CD4-positive, alpha-beta T cell treated with Interleukin-15 for 4 hours (primary cell): ENCODE measurements at places on chromosomes 2 and 18.

GRCh38 chr2:29691391-29691950, 229.9 kb downstream of the ALK start:
- DNase-seq = no peak

- peak; percentile 1 for DNase-seq
These were observed 35.7 kb upstream of the GPR155 start for GRCh38 chr2:174522553-174522952.

DNA sequence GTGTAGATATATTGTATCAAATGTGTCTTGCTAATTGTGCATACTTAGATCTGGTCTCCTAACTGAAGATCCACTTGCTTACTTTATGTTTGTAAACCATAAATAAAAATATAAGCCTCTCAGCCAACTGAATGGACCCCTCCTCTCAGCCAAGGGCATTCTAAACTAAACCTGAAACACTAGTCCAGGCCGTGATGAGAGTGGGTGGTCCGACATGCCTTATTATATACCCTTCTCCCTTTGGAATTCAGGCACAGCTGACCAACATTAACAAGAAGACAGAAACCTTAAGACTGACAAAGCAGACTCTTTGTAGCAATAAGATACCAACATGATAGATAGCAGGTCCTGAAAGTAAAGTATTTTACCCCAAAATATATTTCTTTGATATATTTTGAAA, 64.3 kb upstream of the PLA2R1 start:
- no peak for DNase-seq

GRCh38 chr2:222399038-222399783, 25.1 kb upstream of the SGPP2 start:
- DNase-seq = no peak

DNA sequence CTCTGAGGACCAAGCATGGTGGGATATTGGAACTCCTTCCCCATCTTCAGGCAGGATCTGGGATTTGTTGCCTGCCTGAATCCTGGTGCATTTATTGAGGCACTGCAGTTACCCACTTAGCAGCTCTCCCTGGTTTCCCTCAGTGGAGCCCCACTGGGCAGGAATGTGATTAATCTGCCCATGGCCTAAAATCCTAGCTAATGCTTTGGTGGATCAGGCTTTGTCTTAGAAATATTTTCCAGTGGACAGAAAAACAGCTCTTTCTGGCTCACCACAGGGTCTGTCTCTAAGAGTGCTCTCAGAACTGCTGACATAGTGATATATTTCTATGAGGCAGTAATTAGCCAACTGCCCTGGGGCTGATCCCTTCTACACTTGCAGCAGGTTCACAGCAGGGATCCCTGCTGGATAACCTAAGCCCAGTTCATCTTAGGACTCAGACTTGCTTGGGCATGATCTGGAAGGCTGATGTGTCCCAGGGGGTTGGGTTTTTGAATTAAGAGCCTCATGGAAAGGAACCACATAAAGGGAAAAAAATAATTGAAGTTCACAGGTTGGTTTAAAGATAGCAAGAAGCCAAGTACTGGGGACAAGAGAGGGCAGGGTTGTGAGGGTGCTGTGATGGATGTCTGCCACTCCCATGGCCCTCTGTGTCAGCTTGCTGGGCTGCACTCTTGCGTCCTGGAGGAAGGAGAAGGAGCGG, 44.3 kb upstream of the ZDBF2 start:
- DNase-seq = no peak

DNA sequence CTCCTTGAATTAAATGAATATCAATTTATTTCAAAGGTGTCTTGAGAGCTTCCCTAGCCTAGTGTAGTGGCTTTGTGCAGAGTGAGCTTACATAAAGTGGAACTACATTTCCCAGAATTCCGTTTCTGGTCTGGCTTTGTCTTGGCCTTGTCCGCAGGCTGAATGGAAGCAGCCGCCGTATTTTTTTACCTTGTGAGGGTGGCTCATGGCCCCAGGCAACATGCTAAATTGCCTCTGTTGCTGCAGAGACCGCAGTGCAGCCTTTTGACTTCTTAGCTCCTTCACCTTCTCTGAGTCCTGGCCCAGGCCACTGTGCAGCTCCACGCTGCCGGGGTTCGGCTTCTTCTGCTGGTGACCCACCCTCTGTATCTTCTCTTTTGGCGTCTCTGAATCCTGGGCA, 114.8 kb upstream of the SLC38A11 start:
- no peak for DNase-seq

DNA sequence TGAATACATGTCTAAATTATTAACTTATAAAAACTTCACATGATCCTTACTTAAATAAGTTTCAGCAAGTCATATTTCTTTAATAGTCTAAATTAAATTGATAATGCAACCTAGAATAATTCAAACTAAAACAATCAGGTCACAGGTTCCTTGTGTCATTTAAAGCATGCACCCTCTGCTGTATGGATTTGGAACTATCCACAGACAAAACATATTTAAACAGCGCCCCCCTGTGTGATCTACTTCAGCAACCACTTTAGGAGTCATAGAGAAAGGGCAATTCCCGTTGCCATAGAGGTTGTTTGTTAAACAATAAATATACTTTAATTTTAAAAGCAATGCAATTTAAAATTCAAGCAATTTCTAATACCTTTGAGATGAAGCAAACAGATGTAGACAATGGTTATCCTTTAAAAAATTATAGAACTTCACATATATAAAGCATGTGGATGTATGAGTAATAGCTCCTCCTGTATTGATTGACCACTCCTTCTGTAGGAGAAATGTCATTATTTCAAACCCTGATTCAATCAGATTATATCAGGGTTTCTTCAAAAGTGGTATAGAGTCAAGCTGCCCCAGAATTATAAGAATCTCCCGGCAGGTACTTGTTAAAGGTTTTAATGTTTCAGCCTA, 21.2 kb downstream of the GRB14 start:
- DNase-seq = peak; percentile 0

DNA sequence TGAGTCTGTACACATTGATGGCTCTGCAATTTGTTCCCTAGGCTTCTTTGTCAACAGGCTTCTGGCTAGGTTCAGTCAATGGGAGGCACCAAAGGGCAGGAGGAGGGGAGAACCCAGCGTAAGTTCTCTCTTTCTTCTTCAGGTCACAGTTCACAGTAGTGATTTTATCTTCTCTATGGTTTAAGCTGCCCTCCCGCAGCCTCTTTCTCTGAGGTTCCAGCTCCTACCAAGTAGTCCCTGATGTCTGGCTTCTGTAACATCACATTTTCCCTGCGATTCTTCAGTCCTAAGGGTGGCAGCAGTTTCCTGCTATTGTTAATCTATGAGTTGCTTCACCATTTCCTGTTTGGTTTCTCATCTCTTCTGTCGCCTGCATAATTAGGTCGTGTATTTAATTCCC, 107.4 kb downstream of the CPO start:
- DNase-seq = peak; percentile 54

- no peak for DNase-seq
These were observed 186.5 kb upstream of the NRP2 start for GRCh38 chr2:205495819-205496218.

DNA sequence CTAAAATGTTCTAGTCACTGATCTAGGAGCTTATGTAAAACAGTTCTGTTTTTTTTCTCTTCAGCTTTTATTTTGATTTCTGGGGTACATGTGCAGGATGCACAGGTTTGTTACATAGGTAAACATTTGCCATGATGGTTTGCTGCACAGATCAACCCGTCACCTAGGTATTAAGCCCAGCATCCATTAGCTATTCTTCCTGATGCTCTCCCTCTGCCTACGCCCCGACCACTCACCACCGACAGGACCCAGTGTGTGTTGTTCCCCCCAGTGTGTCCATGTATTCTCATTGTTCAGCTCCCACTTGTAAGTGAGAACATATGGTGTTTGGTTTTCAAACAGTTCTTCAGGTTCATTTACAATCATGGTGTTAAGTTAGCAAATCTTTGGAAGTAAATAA, 84.8 kb upstream of the PROKR1 start:
- DNase-seq = no peak

DNA sequence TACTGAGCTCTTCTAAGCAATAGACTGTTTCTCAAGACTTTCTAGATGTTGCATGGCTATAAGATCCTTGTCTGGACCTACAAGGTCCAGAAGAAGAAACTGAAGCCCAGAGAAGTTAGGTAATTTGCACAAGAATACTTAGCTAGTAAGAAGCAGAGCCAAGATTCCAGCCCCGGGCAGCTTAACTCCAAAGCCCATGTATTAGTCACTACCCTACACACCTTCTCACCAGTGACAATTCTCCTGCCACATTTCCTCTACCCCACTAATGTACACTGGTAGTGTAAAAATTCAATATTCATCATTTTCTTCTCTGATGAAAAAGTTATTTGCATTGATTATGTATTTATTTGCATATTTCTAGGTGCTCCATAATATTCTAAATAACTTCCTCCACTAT, 95.5 kb upstream of the CREB1 start:
- DNase-seq = no peak

DNA sequence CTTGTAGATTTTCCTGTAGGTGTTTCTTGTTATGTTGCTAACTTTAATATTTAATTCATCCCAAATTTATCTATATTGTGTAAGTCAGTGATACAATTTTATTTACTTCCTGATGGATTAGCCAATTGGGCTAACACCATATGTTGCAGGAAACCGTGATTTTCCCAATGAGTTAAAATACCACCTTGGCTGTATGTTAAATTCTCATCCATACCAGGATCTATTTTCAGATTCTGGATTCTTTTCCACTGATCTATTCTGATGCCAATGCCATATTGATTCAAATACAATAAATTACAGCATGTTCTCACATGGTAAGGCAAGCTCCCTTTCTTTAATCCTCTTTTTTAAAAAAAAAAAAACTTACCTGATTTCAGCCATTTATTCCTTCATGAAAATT, 85.8 kb upstream of the DNAJC10 start:
- DNase-seq = no peak

DNA sequence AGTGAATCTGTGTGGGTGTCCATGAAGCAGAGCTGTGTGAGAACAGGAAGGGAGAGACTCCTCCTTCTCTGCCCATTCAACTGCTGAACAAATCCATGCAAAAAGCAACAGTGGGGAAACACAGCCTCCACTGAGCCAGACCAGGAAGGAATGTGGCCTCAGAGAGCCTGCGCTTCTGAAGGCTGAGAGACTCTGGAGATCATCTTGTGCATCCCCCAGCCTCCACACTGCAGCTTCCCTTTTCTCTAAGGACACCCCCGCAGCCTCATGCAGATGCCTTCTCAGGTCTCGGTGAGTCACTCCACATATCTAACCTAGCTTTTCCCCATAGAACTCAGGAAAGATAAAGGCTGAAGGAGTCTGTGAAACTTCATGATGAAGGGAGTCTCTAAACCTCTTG, 402.9 kb downstream of the TNS1 start:
- DNase-seq = no peak

DNA sequence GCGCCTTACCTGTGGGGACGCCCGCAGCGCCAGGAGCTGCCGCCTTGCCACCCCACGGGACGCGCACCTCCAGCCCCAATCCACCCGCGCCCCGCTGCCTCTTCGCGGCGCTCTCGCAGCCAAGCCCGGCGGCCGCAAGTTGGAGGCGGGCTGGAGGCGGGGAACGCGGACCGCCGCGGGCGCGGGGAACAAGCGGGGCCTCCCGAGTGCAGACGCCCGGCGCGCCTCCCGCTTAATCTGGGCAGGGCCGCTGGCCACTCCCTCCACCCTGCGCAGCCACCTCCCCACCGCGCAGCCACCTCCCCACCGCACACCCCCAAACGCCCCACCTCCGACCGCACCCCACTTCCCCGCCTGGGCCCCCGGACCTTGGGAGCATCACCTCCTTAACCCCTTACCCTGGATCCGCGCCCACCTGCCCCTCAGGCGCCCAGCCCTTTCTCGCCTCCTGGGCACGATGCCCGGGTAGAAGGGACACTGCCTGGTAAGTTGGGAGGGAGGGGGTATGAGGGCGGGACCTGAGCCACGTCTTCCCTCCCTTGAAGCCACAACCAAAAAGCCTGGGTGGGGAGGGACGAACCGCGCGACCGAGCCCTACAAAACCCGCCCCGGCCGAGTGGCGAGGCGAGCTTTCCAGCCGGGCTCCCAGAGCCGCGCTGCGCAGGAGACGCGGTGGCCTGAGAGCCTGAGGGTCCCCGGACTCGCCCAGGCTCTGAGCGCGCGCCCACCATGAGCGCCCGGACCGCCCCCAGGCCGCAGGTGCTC, at the start of the genes COL4A3 and COL4A4:
Gene COL4A3, plus strand, starts transcription at position 627 of the 765 bp plus-strand sequence. Its CDS starts 103 bp downstream, at position 730.
Gene COL4A4, minus strand, starts transcription at position 208 of the 765 bp plus-strand sequence. CDS start 16,722 bp downstream, outside the sequence.
- DNase-seq = no peak

- DNase-seq = no peak
These were observed 119.1 kb upstream of the NCK2 start for GRCh38 chr2:105625632-105626031.

DNA sequence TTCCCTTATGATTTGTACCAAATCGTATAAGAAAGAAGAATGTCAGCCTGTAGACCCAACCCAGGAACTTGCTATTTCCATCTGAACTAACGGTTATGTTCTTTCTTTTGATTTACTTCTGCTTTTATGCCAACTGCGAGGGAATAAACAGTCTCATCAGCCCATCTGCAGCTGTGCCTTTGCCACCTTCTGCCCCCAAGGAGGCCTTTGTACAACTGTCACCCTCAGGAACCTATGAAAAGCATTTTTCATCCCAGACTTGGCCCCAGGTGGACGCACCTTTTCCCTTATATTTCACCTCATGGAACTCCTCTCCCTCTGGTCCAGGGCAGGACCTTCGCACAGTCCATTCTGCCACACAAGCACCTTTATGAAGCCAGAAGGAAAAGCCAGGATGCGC, 109.8 kb downstream of the AOX1 start:
- no peak for DNase-seq
